ENCODE measurements at places on chromosomes 6 and 20.

DNA sequence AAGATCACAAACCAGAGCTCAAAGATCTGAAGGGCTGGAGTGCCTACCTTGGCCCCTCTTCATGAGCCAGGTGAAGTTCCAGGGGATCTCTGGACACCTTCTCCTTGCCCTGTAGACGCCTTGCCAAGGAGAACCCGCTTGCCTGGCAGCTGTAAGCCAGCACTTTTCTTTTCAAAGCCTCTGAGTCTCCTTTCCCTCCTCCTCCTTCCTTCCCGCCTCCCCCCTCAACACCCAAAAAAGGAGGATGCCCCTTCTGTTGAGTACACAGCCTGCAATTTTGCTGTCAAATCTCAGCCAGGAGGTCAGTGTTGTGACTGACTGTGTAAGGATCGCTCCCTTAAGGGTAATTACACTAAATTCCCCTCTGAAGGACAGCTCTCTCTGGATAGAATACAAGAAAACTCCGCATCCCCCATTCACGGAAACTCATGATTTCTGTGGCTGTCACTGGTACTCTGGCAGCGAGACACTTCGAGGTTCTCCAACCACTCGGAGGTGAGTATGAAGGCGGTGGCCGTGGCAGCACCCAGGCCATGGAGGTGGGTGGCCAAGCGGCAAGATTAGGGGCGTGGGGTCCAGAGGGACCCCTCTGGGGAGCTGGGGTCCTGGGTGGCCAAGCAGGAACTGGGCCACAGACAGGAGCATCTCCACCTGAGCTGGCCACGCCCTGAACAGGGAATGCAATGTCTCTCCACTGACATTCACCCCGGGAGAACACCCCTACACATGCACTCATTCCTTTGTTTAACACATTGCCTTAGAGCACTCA, 23.2 kb upstream of the FOXP4 start:
- DNase-seq, result no peak

DNA sequence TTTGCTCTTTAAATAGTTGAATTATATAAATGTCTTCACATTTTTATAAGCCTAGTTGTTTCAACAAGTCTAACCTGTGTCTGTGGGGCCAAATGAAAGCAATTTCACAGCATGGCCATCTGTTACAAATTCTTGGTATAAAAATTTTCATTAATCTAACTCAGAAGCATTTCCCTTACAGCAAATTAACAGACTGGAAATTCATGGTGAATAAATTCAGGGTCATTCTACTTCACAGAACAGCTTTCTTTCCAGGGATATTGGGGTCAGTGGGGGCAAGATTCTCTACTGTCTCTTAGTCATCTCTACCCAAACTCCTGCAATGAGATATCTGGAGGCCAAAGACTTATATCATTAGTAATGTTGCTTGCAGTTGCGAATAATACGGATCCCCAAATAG, 352.1 kb downstream of the MMUT start:
- no peak for DNase-seq

GRCh38 chr20:56995635-56996075, 270.8 kb downstream of the BMP7 start:
- DNase-seq, result no peak

- DNase-seq, result no peak
Measured at GRCh38 chr6:146781836-146782235, 183.1 kb downstream of the ADGB start.

- DNase-seq, result no peak
Measured at GRCh38 chr6:19571176-19571575, 266.0 kb upstream of the ID4 start.

GRCh38 chr20:32472581-32473207, 112.4 kb downstream of the NOL4L start:
- DNase-seq, result no peak

DNA sequence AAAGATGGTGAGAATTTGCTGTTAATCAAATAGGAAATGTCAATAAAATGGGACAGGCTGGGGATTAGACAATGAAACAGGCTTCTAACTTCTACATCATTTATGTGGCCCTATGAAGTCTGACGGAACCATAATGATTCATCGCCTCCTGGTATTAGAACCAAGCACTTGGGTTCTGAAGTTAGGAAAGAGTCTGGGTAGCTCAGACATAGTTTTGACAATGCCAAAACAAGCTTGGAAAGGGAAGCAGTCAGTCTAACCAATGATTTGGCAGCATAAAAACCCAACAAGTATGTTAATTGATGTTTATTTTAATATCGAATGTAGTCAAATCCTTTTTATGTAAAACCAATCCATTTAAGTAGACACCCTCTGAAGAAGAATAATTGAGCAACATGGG, 160.8 kb upstream of the RSPO3 start:
- no peak for DNase-seq

GRCh38 chr6:137866200-137866913, 702 bp upstream of the TNFAIP3 start:
- no peak for DNase-seq

DNA sequence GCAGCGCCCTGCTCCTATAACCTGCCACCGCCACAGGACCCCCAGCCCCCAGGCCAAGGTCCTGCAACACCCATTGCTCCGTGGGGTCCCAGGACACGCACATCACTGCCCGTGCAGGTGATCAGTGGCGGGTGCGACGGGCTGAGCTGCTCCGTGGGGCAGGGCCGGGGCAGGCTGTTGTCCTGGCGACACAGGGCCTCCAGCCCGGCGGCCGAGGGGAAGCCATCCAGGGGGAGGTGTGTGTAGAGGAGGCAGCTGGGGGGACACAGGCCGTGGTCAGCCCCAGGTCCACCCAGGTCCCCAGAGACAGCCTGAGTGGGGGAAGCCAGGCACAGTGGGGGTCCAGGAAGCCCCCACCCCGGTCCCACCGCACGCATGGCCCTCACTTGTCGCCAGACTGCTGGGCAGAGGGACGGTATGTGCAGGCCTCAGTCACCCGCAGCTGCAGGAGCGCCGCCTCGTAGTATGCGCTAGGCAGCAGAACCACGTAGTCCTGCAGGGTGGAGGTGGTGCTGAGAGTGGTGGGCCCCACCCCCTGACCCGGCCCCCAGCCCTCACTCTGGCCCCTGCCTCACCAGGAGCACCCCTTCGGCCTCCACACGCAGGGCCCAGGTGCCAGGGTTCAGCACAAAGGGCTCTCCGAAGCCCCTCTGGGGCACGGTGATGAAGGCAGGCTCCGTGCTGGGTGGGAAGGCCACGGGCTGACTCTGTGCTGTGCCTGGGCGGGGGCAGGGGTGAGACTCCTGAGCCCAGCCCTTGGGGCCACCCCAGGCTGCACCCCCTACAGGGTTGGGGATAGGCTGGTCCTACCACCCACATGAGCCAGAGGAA, 30.4 kb downstream of the ADRM1 start:
- DNase-seq, result no peak

DNA sequence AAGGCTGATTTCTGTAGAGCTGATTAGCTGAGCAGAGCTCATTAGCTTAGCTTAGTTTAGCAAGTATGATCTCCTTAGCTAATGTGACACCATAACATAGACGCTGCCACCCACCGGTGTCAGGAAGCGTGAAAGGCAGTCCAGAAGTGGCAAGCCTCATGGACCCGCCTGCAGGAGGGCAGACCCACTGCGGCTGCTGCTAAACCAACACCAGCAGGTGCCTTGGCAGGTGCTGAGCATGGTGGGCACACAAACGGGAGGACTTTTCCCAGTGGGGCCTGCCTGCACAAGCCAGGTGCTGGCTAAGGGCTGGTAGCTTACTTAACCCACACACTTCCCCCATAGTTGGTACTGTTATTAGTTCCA, 22.7 kb downstream of the ZDHHC14 start:
- no peak for DNase-seq

DNA sequence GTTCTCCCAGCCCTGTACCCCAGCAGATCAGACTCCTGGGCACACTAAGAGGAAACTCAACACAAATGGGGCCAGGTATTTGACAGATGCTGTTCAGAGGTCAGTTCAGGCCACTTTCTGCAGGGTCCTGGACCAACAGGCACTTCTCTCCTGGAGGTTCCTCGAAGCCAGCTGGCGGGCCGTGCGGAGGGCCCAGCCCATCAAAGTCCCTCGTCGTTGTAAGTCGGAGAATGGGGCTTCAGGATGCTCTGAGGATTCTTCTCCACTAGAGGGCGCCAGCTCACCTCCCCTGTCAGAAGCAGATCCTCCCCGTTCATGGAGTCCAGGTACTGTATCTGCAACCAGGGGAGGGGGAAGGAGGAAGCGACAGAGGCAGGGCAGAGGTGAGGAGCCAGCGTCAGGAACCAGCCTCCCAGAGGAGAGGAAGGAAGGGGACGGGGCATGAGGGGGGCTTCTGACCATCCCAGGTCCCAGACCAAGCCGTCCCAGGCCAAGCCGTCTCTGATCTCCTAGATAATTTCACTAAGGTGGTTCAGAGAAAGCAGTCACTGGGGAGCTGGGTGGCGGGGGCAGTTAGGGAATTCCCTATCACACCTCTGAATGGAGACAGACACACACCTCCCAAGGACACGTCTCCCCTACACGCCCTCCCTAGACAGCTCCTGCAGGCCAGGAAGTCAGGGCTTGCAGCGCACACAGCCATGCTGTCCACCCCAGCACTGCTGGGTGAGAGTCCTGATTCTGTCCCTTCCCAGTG, 11.7 kb upstream of the FAM83C start:
- no peak for DNase-seq

DNA sequence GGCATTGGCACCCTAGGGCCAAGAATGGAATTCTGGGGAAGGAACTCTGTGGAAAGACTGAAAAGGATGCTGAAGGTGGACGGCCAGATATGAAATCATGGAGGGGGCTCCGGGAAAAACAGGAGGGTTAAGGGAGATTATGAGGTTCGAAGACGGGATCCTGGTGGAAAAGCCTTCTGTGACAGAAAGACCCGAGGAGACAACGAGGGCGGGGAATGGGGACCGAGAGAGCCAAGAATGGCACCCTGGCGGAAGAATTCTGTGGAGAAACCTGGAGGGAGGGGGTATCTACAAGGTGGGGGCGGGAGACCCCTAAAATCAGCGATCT, 426 bp downstream of the TRMT6 start:
- no peak for DNase-seq

DNA sequence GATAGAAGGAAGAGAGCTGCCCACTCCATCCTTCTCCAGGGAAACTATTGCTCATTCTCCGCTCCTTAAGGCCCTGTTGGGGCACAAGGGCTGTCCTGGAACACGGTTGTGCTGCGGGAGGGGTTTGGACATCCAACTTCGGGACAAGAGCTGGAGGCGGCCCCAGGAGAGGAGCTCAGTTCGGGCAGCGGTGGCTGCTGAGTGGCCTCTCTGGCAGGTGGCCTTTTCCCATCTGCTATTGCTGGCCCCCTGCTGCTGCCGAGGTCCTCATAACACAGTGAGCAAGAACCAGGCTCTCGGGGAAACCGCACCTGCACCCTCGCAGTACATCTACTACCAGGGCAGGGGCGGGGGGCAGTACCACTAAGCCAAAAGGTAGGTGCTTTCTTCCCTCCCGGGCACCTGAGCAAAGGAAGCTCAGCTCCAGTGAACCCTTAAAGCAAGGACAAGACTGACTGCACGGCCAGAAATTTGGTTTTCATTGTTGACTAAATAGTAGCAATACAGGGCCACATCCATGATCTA, 63.7 kb downstream of the PSMG4 start:
- no peak for DNase-seq

DNA sequence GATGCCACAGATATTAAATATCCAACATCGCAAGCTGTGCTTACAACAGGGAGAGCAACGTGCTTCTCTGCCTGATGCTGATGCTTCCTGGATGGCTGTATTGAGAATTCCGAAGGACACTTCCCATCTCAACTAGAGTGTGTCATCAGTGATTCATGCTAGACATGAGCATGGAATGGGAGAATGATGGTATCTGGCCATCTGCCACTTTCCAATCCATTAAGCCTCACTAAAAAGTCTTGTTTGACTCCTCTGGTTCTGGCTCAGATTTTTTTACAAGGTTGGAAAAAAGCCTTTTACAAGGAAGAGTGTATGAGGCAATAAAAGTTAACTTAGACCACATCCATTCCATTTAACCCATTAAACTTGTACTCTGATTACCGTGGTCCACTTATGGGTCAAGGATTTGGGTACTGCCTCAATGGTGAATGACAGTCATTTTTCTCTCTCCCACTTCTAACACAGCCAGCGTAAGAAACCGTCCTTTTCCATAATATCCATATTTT, 265.3 kb downstream of the UST start:
- DNase-seq, result peak; percentile 92

- no peak for DNase-seq
Measured at GRCh38 chr6:138509371-138509770, 10.1 kb upstream of the NHSL1 start.

- DNase-seq, result no peak
Measured at GRCh38 chr6:144785056-144785455, 499.9 kb downstream of the UTRN start.

GRCh38 chr6:38508894-38509293, 130.8 kb downstream of the BTBD9 start:
- DNase-seq, result no peak

- DNase-seq, result peak; percentile 67
Measured at GRCh38 chr6:42075159-42075838, 25.0 kb downstream of the TAF8 start.

DNA sequence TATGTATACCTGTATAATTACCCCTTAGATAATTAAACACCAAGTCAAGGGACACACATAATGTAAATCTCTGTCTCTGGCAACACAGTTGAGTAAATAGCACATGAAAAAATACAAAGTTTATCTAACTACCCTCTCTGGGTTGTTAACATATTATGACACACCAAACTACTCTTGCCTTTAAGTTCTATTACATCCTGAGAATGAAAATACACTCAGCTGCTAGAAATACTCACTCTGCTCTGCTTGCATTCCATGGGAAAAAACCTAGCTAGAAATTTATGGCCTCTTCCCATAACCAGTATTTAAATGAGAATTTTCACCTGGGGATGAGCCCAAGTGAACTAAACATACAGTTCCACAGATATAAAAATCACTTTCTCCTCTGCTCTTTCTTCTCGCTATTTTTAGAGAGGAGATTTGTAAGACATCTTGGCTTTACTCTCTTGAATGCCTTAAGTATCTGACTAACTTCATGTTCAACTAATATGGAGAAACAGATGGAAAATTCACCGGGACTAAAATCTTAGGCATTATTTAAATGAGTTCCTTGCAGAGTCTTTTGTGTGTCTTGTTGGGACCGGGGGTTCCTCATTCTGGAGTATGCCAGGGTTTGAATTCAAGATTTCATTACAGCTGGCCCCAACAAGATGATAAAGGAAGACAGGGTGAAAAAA, 140.9 kb downstream of the GJA10 start:
- DNase-seq, result no peak

- no peak for DNase-seq
Measured at GRCh38 chr6:159842035-159842434, 42.0 kb downstream of the PNLDC1 start.

- DNase-seq, result no peak
Measured at GRCh38 chr20:45051204-45052060, 49.5 kb downstream of the KCNS1 start.

GRCh38 chr6:153804755-153805330, 234.2 kb upstream of the OPRM1 start:
- DNase-seq, result no peak

DNA sequence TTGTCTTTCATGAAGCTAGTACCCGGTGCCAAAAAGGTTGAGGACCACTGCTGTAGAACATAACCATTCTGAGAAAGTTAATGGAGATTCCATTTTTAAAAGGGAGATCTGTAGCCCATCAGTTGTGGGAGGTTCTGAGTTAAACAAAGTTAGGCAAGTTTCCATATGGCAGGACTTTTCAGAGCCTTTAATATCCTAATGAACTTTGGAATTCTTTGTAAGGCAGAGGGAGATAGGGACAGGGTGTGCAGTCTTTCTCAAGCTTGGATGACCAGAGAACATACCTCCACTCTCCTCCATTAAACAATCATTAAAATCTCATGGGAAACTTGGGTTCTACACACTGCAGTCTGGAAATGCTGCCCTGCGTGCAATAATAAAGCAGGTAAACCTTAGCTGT, 14.8 kb downstream of the ADGRF4 start:
- DNase-seq, result no peak

Data from AG09319 (cell line).